ENCODE measurements at places on chromosomes 11 and 22.

DNA sequence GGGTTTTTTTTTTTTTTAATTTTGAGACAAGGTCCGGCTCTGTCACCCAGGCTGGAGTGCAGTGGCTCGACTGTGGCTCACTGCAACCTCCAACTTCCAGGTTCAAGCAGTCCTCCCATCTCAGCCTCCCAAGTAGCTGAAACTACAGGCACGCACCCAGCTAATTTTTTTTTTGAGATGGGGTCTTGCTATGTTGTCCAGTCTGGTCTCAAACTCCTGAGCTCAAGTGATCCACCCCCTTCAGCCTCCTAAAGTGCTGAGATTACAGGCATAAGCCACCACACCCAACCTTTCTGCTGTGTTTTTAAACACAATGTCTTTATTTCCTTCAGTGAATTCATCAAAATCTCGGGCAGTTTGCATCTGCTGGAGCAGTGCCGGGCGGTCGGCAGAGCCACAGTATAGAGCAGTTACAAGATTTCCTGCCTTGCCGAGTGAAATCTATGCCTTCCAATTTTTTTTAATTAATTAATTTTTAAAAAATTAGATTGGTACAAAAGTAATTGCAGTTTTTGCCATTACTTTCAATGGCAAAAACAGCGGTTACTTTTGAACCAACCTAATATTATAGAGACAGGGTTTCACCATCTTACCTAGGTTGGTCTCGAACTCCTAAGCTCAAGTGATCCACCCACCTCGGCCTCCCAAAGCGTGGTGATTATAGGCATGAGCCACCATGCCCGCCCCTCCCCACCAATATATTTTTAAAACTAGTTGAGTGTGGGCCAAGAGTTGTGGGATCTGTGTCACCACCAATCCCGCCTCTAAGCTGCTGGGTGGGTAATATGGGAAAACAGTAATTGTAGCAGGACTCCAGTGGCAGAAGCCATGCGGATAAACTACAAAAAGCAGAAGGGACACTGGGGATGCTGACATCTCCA is 2.7 kb upstream of the ACY3 start:
- no peak for DNase-seq

GRCh38 chr11:110984693-110985092 is 260.8 kb upstream of the POU2AF2 start:
- DNase-seq = no peak

- no peak for DNase-seq
Observed at GRCh38 chr22:28229566-28230485, 310.8 kb upstream of the PITPNB start.

DNA sequence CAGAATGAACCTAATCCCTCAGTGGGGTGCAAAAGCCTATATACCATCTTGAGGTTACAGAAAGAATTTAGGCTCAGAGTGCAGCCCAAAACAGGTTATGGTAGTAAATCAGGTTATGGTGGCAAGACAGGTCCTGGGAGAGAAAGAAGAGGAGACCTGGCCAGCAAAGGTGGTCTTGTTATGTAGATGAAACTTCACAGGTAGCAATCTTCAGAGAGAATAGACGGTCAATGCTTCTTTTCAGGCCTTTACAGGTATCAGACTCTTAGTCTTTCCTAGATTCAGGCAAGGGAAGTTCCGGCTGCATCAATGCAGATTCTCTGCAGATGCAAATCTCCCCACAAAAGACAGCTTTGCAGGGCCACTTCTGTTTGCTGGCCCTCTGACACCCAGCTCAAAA is 45.8 kb upstream of the SORL1 start:
- DNase-seq = no peak

DNA sequence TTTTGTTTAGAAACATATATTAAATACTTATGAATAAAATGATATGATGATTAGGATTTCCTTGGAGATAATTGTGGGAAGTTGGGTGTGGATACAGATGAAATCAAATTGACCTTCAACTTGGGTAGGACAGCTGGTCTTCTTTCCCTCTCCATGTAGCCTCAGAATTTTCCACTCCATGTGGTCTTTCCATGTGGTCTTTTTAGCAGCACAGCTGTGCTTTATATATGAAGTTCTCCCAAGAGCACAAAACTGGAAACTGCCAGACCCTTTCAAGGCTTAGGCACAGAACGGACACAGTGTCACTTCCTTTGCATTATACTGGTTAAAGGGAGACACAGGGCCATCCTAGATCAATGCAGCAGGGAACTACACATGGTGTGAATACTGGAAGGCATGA is 28.6 kb downstream of the FAM76B start:
- DNase-seq = no peak

DNA sequence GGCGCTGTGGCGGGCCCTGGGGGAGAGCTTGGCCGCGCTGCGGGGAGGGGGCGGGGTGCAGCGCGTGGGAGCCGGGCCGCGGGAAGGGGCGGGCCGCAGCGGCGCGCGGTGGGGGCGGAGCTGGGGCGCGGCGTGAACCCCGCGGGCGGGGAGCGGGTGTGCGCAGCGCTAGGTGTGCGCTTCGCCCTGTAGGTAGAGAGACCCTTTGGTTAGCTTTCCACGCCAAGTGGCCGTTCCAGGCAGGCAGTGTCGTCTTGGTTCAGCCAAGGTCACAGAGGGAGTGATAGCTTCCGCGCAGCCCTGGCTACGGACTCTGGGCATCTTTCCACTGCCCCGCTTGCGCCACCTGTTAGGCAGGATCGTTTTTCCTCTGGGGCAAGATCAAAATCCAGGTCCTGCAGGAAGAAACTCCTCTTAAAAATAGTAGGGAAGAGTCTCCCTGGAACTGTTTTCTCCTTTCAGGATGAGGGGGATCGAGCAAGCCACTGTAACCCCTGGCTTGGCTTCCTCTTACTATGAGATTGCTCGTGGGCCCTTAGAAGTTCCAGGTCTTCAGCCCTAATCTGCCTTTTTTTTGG is 434 bp downstream of the BANF1 start:
- no peak for DNase-seq

DNA sequence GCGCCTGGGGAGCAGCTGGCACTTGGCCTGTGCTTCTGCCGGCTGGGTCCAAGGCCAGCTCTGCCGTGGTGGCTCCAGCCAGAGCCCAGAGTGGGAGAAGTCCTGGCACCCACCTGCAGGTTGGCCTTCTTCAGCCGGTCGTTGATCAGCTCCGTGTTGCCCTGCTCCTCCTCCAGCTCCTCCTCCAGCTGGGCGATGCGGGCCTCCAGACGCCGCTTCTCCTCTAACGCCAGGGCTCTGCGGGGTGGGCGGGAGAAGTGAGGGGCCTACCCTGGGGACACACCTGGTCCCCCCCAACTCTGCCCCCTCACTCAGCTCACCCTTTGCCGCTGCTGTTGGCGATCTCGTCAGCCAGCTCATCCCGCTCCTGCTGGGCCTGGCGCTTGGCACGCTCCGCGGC is 32.6 kb downstream of the APOL1 start:
- DNase-seq = no peak

- no peak for DNase-seq
Observed at GRCh38 chr11:27642954-27643353, 57.3 kb downstream of the BDNF start.

DNA sequence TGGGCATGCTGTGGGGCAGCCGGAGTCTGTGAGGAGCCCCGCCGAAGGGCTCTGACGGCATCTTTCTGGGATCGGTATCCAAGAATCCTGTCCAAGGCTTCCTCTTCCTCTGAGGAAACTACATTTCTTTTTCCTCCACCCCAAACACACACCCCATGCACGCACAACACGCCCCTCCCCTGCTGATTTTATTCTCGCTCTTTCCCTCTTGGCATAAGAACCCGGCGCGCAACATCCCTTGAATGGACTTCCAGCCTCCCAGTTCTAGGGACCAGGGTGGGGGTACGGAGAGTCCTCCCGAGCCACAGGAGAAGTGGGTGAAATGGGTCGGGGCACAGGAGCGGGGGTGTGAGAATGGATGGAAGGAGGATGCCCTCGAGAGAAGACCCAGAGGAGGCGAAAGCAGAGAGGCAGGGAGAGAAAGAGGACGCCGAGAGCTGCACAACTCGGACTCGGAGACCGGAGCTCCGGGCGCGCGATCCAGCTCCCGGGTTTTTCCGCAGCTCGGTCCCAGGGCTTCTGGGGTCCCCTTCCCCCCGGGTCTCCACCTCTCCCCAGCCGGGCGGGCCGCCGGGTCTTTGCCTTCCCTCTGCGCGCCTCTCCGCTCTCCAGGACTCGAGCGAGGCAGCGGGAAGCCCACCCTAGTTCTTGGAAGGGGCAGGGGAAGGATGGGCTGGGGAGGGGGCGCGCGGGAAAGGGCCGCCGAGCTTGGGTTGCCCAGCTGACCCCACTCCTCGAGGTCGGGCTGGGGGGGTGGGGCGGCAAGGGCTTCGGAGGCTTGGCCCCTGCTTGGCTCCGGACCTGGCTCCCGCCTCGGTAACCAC is 1.5 kb upstream of the LARGE1 start:
- DNase-seq = no peak

DNA sequence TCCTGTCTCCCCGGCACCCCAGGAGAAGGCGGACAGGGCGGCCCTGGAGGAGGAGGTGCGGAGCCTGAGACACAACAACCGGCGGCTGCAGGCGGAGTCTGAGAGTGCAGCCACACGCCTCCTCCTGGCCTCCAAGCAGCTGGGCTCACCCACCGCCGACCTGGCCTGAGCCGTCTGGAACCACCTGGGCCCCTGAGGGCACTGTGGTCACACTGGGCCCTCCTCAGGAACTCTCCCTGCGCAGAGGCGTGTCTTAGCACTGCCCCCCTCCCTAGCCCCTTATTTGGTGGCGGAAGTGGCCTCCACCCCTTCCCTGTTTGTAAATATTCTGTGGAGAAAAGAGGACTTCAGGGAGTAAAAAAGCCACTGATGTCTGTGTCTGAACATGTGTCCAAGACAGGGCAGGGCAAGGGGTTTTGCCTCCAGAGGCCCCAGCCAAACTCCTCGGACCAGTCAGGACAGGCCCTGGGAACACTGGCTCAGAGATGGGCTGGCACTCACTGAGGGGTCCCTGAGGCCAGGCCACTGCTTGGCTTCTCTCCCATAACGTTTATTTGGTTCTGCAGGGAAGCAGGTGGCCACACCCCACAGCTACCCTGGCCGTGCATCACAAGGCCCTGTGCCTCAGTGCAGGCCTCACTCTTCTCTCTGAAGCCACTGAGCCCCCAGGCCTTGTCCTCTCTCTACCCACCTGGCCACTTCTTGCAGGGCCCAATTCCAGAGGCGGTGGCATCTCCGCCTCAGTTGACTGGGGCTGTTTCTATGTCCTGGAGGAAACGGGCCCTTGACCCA is 12.0 kb downstream of the RELA start:
- DNase-seq = no peak

DNA sequence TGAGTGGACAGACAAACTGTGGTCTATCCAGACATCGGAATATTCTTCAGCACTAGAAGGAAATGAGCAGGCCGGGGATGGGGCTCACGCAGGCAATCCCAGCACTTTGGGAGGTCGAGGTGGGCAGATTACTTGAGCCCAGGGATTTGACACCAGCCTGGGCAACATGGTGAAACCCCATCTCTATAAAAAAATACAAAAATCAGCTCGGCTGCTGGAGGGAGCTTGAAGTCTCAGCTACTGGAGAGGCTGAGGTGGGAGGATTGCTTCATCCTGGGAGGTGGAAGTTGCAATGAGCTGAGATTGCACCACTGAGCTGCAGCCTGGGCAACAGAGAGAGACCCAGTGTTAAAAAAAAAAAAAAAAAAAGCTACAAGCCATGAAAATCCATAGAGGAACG is 8.0 kb upstream of the CTSD start:
- DNase-seq = no peak

DNA sequence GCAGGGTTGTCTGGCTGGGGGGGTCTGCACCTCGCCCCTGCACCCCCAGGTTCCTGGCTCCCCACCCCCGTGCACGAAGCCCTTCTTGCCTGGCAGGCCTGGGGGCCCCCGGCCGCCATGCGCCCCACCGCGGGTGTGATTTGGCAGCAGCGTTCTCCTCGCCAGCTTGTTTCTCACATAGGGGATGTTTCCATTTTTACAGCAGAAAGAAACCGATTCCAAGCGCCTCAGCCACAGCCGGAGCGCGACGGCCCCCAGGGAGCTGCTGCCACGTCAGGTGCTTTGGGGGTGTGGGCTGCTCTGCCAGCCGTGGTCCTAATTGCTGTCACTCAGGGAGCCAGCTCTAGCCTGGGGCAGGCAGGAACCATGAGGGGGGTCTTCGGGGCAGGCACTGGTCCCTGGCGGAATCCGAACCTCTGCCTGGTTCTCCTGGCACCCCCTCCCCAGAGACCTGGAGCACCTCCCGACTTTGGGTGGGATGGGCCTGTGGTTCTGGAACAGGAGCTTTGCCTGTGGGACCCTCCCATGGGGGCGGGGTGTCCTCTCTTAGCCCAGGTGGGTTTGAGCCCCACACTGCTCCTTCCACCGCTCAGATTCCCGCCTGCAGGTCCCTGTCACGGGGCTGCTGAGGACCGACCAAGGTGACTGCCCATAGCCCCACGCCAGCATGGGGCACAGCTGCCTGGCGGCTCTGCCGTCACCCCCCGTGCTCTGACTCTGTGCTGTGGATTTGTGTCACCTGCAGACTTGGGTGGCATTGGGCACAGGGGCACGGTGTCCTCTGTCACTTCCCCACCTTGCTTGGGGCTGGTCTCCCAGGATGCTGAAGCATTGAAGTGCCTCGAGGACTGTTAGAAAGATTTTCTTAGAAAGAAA is 54.0 kb downstream of the RTN4R start:
- DNase-seq = no peak

DNA sequence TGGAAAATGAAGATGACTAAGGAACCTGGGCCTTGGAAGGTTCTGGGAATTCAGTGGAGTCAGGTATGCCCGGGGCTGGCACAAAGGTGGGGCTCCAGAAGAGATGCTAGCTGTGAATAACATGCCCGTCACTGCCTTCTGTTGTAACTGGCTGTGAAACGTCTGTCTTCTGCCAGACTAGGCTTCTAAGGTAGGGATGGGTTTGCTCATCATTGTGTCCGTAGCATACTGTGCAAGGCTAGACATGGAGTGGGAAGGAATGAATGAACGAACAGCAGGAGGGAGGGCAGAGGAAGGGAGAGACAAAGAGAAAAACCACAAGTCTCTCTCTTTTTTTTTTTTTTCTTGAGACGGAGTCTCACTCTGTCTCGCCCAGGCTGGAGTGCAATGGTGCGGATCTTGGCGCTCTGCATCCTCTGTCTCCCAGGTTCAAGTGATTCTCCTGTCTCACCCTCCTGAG is 327.4 kb downstream of the MN1 start:
- DNase-seq = no peak

GRCh38 chr11:43579919-43580276 is 100.6 kb upstream of the HSD17B12 start:
- no peak for DNase-seq

GRCh38 chr11:95092549-95093324 is 3.1 kb downstream of the ENDOD1 start:
- DNase-seq = no peak

- no peak for DNase-seq
Observed at GRCh38 chr22:29883045-29883774, at the start of gene MTMR3. Gene MTMR3 (plus strand): TSS chr22:29883174. CDS start chr22:29971060, 87,886 bp downstream.

- DNase-seq = no peak
Observed at GRCh38 chr22:29737251-29738117, 17.7 kb downstream of the CABP7 start.

GRCh38 chr11:66744485-66745355 is 15.7 kb upstream of the SPTBN2 start:
- DNase-seq = peak; percentile 20

GRCh38 chr22:25368271-25368670 is 148.8 kb downstream of the CRYBB2 start:
- DNase-seq = no peak

Measured in NCI-H187 treated with DMSO at 0.1 percent for 48 hours (cell line).